ENCODE measurements at places on chromosomes 12 and 14. TPM values are rescaled to one million over a fixed set of nuclear protein-coding genes. Genes with fewer than 3 reads are reported as not detected.

The CLEC14A gene
- 4.0 TPM for total RNA-seq

The CABP1 gene
- not detected for total RNA-seq

The PACS2 gene
- total RNA-seq, result 41.1 TPM

The FGD6 gene
- total RNA-seq, result 17.2 TPM

GRCh38 chr12:28253161-28253641 is 62.9 kb downstream of the CCDC91 start:
- no peak overlapping the region for H3K4me3 ChIP-seq
- H3K27ac ChIP-seq, result no peak overlapping the region
- no peaks in the 10 kb centered on the region for H3K27me3 ChIP-seq
- no peaks in the 10 kb centered on the region for H3K36me3 ChIP-seq
- DNase-seq, result no peak

- no peak for DNase-seq
- no peaks in the 10 kb centered on the region for H3K27me3 ChIP-seq
- no peak overlapping the region for H3K4me3 ChIP-seq
- H3K27ac ChIP-seq, result peak overlapping the region; percentile 64
- H3K4me1 ChIP-seq, result peaks cover 21% of the 10 kb centered on the region
Observed at GRCh38 chr12:71142016-71142415, 15.8 kb downstream of the TSPAN8 start.

DNA sequence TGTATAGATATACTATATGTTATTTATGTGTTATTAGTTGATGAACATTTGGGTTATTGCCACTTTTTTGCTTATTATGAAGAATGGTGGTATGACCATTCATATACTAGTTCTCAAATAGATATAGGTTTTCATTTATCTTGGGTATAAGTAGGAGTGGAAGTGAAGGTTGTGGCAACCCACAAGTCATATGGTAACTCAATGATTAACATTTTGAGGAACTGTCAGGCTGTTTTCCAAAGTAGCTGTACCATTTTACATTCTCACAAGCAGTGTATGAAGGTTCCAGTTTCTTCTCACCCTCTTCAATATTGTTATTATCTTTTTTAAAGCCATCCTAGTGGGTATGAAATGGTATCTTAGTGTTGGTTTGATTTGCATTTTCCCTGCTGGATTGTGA is 19.0 kb upstream of the MSRB3 start:
- H3K36me3 ChIP-seq, result no peaks in the 10 kb centered on the region
- no peaks in the 10 kb centered on the region for H3K27me3 ChIP-seq
- H3K27ac ChIP-seq, result no peak overlapping the region
- no peak overlapping the region for H3K4me3 ChIP-seq

DNA sequence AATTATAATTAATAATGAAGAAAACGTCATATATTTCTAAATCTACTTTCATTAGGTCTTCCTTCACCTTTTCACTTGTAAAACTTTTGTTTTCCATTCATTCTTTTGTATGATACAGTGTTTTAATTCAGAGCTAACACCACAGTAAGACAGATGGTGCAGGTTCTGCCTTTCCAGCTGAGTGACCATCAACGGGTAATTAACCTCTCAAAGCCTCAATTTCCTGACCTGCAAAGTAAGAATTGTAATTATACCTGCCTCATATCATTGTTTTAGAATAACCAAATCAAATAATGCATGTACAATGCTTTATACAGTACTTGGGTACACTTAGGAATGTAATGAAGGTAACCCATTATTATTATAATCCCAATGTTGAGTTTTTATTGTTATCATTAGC is 157.6 kb downstream of the FOXA1 start:
- peaks cover 5% of the 10 kb centered on the region for H3K4me1 ChIP-seq
- H3K27me3 ChIP-seq, result no peaks in the 10 kb centered on the region
- H3K36me3 ChIP-seq, result no peaks in the 10 kb centered on the region
- H3K4me3 ChIP-seq, result no peak overlapping the region

DNA sequence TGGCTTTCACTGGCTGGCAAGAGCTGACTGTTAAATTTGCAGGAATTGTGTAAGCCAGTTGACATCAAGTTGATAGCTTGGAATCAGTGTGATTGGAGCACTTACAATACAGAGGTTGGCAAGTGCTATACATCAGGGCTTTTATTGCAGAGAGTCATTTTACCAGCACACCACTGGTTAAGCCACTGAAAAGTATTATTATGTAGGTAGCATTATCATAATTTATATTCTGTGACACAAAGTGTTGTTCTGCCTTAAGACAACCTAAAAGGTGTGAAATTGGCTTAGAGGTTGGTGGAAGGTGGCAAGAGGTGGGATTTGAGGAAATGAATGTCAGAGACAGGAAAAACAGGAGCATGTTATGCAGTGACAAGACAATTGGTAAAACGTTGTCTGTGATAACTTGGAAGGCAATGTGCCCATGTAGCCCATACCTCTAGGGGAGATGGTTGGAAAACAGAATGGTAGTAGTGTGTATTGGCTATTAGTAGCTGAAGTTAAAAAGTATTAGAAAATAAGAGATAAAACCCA is 172.9 kb upstream of the PRICKLE1 start:
- no peak overlapping the region for H3K4me3 ChIP-seq
- H3K27ac ChIP-seq, result no peak overlapping the region
- no peak for DNase-seq

All from hepatocyte (in vitro differentiated cells).